ENCODE measurements at places on chromosomes 2 and 18. TPM values are rescaled to one million over a fixed set of nuclear protein-coding genes. Genes with fewer than 3 reads are reported as not detected.

DNA sequence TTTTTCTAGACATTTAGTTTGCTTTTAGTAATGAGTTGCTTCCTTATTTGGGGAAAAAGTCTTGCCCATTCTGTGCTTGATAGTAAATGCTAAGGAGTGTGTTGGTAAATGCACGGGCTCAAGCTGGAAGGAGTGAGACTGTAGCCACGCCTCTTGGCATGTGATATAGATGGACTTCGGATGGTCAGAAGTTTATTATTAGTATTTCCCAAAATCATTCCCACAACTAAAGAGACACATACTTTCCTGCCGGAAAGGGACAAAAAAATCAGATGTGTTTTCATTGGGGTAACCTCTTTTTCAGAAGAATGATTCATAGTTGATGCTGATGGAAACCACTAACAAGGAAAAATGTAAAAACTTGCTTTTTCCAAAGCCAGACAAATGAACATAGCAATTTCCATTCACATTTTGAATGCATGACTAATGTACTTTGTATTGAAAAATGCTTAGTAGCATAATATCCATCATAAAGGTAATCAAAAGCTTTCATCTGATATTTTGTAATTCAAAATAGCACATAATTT, 133.2 kb downstream of the ZNF532 start:
- no peaks in the 10 kb centered on the region for H3K36me3 ChIP-seq
- peaks cover 66% of the 10 kb centered on the region for H3K4me1 ChIP-seq
- no peaks in the 10 kb centered on the region for H3K27me3 ChIP-seq

- no peaks in the 10 kb centered on the region for H3K36me3 ChIP-seq
- no peak for DNase-seq
- H3K4me1 ChIP-seq: no peaks in the 10 kb centered on the region
- no peaks in the 10 kb centered on the region for H3K27me3 ChIP-seq
Measured at GRCh38 chr2:164937864-164938401, 17.4 kb downstream of the SLC38A11 start.

- H3K4me1 ChIP-seq: no peaks in the 10 kb centered on the region
- no peak overlapping the region for H3K27ac ChIP-seq
- H3K27me3 ChIP-seq: no peaks in the 10 kb centered on the region
- DNase-seq: no peak
- H3K36me3 ChIP-seq: no peaks in the 10 kb centered on the region
Measured at GRCh38 chr18:78935406-78935805, 44.2 kb upstream of the SALL3 start.

GRCh38 chr18:3449512-3450011, 410 bp upstream of the TGIF1 start:
- H3K36me3 ChIP-seq: no peaks in the 10 kb centered on the region
- H3K27me3 ChIP-seq: no peaks in the 10 kb centered on the region
- peak overlapping the region; percentile 99 for H3K27ac ChIP-seq
- peak overlapping the region; percentile 87 for H3K4me3 ChIP-seq
- peak; percentile 94 for DNase-seq

DNA sequence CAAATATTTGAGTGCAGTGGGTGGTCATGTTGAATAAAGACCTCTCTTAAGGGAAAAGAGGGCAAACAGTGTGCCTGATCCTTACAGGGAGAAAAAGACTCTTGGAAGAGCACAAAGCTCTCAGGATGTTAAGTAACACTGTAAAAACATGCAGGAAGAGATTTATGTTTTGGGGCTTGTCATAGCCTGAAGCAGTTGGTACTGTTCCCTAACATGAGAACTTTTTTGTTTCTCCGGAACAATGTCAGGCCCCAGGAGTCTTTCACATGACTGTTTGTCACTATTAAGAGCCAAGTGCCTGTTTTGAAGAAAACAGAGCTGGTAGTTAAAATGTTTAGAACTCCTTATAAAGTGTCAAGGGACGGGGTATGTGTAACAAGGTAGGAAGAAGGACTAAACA, 83.7 kb upstream of the B3GNT2 start:
- H3K4me3 ChIP-seq: no peak overlapping the region
- peak overlapping the region; percentile 71 for H3K27ac ChIP-seq
- H3K36me3 ChIP-seq: no peaks in the 10 kb centered on the region
- DNase-seq: no peak
- no peaks in the 10 kb centered on the region for H3K27me3 ChIP-seq

DNA sequence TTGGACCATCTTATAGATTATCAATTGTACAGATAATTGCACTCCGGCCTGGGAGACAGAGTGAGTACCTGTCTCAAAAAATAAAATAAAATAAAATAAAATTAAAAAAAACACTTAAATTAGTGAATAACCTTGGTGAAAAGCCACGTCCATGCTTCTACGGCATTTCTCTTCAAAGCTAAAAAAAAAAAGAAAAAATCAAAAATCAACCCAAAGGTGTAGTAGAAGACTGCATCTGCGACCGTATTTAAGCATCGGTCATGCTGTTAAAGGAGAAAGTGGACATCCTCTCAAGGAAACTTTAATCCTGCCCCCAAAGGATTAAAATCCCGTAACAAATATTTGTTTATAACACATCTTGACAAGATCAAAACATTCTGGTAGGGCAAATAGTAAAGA, 350 bp upstream of the RNF138 start:
- peak overlapping the region; percentile 98 for H3K27ac ChIP-seq
- H3K4me3 ChIP-seq: peak overlapping the region; percentile 85
- no peaks in the 10 kb centered on the region for H3K27me3 ChIP-seq

GRCh38 chr2:173667415-173667814, 297.8 kb downstream of the SP3 start:
- H3K36me3 ChIP-seq: no peaks in the 10 kb centered on the region
- no peak for DNase-seq
- no peak overlapping the region for H3K27ac ChIP-seq
- H3K27me3 ChIP-seq: no peaks in the 10 kb centered on the region

- no peaks in the 10 kb centered on the region for H3K4me1 ChIP-seq
- H3K4me3 ChIP-seq: no peak overlapping the region
- H3K27me3 ChIP-seq: peaks cover 24% of the 10 kb centered on the region
- H3K27ac ChIP-seq: no peak overlapping the region
- no peaks in the 10 kb centered on the region for H3K36me3 ChIP-seq
Measured at GRCh38 chr2:61786876-61787275, 67.0 kb downstream of the FAM161A start.

DNA sequence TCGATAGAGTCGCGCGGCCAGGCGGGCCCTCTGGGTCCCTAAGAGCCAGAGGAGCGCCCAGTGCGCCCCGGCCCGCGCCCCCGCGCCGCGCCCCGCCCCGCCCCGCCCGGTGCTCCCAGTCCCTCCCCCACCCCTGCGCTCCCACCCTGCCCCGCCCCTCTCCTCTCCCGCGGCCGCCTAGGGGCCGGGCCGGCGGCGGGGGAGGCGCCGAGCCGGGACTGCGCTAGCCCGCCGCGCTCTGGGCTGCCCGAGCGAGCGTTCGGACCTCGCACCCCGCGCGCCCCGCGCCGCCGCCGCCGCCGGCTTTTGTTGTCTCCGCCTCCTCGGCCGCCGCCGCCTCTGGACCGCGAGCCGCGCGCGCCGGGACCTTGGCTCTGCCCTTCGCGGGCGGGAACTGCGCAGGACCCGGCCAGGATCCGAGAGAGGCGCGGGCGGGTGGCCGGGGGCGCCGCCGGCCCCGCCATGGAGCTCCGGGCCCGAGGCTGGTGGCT, at the start of gene GPC1:
TSS of gene GPC1 (plus strand) at position 207 of the 491 bp plus-strand sequence. CDS start at position 463, 256 bp downstream.
- no peaks in the 10 kb centered on the region for H3K36me3 ChIP-seq
- no peak for DNase-seq
- peaks cover 30% of the 10 kb centered on the region for H3K4me1 ChIP-seq
- peak within 1 kb of the TSS; percentile 66 for H3K27ac ChIP-seq

GRCh38 chr2:238784671-238785527, 63.0 kb upstream of the TWIST2 start:
- H3K27me3 ChIP-seq: peaks cover 18% of the 10 kb centered on the region
- H3K27ac ChIP-seq: no peak overlapping the region

DNA sequence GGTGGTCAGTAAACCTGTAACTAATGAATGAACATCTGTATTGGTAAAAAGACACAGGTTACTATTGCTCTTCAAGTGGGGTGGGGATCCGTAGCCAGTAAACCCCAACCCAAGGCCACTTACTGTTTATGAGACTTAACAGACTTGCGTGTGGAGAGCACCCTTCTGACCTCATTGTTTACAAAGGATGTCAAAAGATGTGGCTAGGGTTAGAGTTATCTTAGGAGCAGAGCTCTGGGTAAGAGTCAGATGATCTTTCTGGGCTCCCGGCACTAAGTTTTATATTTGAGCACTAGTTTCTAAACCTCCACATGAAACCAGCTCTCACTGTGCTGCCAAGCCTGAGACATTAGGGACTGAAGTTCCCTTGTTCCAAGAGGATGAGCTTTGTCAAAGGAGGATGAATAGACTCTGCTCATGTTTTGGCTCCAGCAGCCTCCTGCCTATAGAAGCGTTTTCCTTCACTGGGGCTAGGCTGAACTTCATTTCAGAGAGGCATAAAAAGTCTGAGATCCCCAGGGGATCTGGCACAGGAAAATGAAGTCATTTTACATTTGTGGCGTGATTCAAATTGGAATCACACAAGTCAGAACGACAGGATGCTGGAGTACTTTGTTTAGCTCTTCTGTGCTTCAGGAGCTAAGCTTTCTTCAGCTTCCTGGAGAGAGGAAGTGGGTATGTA, 403.1 kb upstream of the TRIB2 start:
- H3K27me3 ChIP-seq: no peaks in the 10 kb centered on the region
- no peak overlapping the region for H3K4me3 ChIP-seq
- H3K27ac ChIP-seq: no peak overlapping the region
- H3K36me3 ChIP-seq: no peaks in the 10 kb centered on the region
- DNase-seq: no peak

GRCh38 chr18:48780913-48781162, 169.9 kb downstream of the SMAD7 start:
- no peaks in the 10 kb centered on the region for H3K27me3 ChIP-seq
- peak overlapping the region; percentile 89 for H3K27ac ChIP-seq
- H3K36me3 ChIP-seq: peaks cover 19% of the 10 kb centered on the region
- peak overlapping the region; percentile 44 for H3K4me3 ChIP-seq
- DNase-seq: no peak

- H3K4me3 ChIP-seq: no peak overlapping the region
- H3K27ac ChIP-seq: no peak overlapping the region
- no peaks in the 10 kb centered on the region for H3K4me1 ChIP-seq
- DNase-seq: no peak
- H3K36me3 ChIP-seq: peaks cover 1% of the 10 kb centered on the region
Measured at GRCh38 chr18:23645568-23646175, 17.0 kb downstream of the ANKRD29 start.

Gene TMEM37
- total RNA-seq: 0.40 TPM

Gene LRRC30
- total RNA-seq: not detected

Gene CAVIN2
- 6.6 TPM for total RNA-seq
